ENCODE measurements at places on chromosomes 12 and 14.

GRCh38 chr12:49440035-49440434, 72.8 kb downstream of the SPATS2 start:
- peak; percentile 43 for DNase-seq

- DNase-seq = no peak
Observed at GRCh38 chr14:33647385-33647786, 303.5 kb downstream of the EGLN3 start.

GRCh38 chr14:106843951-106844483, 1317.6 kb downstream of the TMEM121 start:
- no peak for DNase-seq

DNA sequence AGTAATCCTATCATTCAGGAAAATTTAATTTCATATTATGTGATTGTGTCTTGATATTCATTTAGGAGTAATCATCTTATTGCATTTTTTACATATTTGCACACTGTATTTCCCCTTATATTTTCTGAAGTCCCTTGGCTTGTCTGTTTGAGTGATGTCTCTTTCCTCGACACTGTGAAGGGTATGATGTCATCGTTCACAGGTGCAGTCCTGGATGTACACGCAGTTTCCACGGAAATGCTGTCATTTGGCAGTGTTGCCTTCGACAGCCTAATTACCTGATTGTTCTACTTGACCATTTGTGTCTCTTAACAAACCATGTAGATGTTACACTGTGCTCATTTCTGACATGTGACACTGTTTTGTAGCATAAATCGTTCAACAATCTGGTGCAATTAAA, 1277.0 kb downstream of the TMEM121 start:
- no peak for DNase-seq

DNA sequence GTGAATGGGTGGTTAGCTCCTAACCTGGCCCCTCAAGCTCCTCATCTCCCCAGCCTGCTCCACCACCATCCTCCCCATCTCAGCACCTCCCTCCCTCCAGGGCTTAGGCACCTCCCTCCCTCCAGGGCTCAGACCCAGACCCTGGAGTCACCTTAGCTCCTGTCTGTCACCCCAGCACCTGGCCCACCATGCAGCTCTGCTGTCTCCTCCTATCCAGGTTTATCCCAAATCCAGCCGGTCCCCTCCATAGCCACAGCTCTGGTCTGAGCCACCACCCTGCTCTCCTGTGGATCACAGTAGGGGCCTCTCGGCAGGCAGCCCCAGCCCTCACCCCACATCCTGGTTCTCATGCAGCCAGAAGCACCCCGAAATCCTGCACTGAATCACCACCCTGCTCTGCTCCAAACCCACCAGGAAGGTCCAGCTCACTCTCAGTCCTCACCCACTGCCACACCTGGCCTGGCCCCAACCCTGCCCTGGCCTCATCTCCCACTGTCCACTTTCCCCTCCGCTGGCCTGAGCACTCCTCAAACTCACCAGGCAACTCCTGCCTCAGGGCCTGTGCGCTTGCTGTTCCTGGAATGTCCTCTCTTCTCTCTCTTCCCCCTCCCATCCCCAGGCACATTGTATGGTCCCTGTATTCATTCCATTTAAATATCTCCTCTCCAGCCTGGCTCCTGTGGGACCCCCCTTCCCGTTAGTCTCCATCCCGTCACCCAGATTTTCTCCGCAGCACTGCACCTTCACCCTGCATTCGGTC, 62.6 kb downstream of the DIO3 start:
- no peak for DNase-seq

- no peak for DNase-seq
Observed at GRCh38 chr14:80523518-80524117, 312.3 kb upstream of the DIO2 start.

GRCh38 chr14:35403603-35404448, 723 bp downstream of the NFKBIA start:
- peak; percentile 98 for DNase-seq

DNA sequence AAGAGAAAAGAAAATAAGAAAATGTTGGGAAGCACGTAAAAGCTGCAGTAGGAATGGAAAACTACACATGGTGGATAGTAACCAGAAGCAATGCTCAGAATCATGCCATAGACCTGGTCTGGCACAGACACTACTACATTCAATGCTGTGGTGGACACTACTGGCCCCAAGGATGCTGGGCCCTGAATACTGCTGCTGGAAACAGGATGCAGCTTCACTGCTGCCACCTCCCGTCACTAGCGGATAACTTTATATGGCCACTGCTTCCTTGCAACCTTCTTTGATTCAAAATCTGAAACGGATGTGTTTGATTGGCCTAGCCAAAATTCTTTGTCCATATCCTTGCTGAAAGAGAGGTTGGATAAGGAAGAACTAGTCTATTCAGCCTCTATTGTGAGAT, 30.7 kb downstream of the ADCY6 start:
- no peak for DNase-seq

DNA sequence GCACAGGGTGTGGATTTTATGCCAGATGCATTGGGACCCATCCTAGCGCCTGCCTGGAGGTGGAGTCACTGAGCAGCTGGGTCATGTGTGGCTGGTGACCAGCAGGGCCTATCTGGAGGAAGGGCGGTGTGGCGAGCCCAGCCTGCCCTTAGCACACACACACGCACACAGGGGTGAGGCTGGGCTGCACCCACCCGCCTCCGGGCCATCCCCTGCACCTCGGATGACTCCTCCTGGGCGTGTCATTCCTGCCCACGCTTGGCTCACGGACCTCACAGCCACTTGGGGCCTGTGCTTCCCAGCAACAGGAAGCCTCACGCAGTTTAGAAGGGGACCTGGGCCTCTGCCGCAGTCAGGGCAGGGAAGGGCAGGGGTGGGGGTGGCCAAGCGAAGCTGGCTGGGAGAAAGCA, 36.2 kb upstream of the FZD10 start:
- no peak for DNase-seq

GRCh38 chr14:32588448-32589320, 259.6 kb downstream of the AKAP6 start:
- peak; percentile 43 for DNase-seq

- peak; percentile 31 for DNase-seq
Observed at GRCh38 chr12:11650286-11651281, 1.1 kb downstream of the ETV6 start.

GRCh38 chr12:125470838-125471783, 405.9 kb downstream of the AACS start:
- no peak for DNase-seq

GRCh38 chr12:31018106-31018789, 55.4 kb upstream of the DDX11 start:
- DNase-seq = no peak

DNA sequence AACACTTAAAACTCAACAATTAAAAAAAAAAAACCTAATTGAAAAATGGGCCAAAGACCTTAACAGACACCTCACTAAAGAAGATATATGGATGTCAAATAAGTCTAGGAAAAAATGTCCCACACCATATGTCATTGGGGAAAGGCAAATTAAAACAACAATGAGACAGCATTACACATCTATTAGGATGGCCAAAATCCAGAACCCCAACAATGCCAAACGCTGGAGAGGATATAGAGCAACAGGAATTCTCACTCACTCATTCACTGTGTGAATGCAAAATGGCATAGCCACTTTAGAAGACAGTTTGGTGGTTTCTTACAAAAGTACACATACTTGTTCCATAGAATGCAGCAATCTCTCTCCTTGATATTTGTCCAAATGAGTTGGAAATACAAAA, 173.7 kb downstream of the SLC25A21 start:
- no peak for DNase-seq

- DNase-seq = no peak
Observed at GRCh38 chr14:85883966-85884365, 354.0 kb downstream of the FLRT2 start.

- no peak for DNase-seq
Observed at GRCh38 chr12:67919406-67919805, 69.8 kb upstream of the IFNG-AS1 start.

GRCh38 chr12:89067421-89068187, 284.7 kb downstream of the DUSP6 start:
- DNase-seq = no peak

DNA sequence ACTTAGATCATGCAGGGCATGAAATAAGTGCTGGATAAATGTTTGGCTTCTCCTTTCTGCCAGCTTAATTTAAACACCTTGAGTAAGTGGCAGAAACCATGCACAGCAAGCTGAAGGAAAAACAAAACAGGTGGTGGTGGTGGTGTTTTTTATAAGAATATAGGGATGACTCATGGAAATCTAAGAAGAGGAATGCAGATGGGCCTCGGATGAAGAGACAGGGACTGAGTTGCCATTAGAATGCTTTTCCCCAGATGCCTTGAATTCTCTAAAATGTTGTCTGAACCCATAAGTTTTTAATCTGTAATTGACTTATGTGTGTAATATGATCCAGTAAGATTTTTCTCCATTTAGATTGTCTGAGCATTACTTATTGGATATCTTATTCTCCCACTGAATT, 93.1 kb upstream of the ZDHHC17 start:
- no peak for DNase-seq

Data from HepG2 (cell line).